ENCODE measurements at places on chromosomes 13 and 19.

GRCh38 chr13:100594731-100595130, 6.1 kb upstream of the GGACT start:
- no peak for DNase-seq

GRCh38 chr19:12882589-12882988, 1.3 kb upstream of the DNASE2 start:
- DNase-seq, result no peak

GRCh38 chr13:99829593-99830239, 141.9 kb downstream of the ZIC5 start:
- no peak for DNase-seq

GRCh38 chr19:41623360-41623759, 3.5 kb downstream of the CEACAM4 start:
- DNase-seq, result no peak

DNA sequence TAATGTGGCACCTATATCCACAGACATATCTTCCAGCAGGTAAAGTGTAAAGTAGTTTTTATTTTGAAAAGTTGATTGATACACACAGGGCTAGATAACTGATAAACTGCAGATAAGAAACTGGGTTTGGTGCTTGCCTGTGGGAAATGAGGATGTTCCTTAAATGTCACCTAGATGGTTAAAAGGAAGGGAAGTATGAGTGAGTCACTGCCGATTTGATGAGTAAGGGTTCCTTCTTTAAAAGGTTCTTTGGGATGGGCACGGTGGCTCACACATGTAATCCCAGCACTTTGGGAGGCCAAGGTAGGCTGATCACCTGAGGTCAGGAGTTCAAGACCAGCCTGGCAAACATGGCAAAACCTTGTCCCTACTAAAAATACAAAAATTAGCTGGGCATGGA, 73.8 kb upstream of the FRY start:
- DNase-seq, result no peak

DNA sequence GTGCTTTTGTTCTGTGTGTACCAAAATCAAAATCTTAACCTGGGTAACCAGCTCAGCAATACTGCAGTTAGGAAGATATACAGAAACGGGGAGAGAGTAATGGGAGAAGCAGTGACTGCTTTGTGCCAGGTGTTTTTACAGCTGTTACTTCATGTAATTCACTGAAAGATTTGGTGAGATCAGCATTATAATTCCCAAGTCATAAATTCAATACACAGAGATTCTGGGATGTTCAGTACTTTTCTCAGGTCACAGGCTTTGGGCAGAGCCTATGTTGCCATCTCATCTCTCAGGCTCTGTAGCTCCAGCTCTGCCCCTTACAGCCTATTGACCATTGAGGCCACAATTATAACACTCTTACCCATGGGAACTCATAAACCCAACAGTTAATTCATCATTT, 138.5 kb downstream of the ZAR1L start:
- no peak for DNase-seq

Measured in stimulated activated CD8-positive, alpha-beta memory T cell treated with anti-CD3 and anti-CD28 coated beads, Interleukin-4, amount 100 ng/mL, for 1 hour (primary cell).